ENCODE measurements at places on chromosomes 5 and 9.

GRCh38 chr5:67774267-67774552 lies 441.3 kb upstream of the PIK3R1 start:
- no peak for DNase-seq

DNA sequence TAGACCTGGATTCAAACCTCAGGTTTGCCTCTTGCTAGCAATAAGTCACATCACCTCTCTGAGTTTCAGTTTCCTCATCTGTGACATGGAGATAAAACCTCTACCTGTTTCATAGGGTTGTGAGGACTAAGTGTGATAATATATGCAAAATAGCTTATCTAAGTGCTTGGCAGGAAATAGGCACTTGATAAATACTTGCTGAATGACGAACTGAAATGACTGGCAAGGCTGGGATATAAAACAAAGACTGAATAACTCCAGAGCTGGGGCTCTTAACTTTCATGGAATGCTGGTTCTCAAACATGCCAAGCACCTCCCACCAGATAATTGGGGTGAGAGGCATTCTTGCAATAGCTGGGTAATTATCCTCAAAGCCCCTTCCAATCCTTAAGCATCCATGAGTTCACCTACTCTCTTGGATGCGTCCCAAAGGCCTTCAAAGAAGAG lies 87.6 kb downstream of the ADRB2 start:
- DNase-seq, result no peak

DNA sequence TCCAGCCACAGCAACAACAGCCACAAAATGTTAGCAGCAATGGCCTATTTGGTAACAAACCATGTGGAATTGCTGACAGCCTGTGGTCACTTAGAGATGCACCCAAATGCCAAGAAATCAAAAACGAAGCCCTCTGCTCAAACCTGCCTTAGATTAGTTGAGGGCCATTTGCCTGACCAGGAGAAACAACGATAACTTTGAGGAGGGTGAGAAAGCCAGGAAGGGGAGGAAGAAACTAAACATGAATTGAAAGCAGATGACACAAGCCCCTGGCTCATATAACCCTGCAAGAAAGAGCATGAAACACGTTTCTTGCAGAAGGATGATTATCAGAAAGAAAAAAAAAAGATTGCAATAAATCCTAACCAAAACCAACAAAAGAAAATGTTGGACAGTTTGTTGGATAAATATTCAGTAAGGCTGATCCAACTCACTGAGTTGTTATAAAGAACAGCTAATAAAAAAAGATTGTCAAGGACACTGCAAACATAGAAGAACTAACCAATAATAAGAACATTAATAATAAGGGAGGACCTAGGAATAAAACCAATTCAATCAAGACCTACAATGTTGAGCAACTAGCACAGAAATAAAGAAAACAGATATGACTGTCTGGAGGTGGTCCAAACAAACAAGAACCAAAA lies 140.5 kb upstream of the SLC30A5 start:
- no peak for DNase-seq

- DNase-seq, result no peak
Measured at GRCh38 chr5:86757824-86758223, 140.1 kb downstream of the COX7C start.

DNA sequence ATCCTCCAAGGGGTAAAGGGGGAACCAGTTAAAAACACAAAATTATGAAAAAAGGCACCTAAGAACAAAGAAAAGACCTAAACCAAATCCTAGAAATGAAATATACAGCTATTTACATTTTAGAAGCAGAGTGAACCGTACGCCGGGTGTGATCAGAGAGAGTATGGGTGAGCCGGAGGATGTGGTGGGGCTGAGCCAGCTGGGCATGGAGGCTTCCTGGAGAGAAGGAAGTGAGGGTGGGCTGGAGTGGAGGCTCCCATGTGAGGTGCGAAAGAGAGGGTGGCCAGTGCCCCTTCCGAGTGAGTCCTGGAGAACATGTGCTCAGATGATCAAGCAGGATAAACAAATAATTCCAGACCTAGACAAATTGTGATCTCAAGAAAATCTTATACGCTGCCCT lies 111.6 kb downstream of the CACNA1B start:
- no peak for DNase-seq
